Activated CD4-positive, CD25-positive, alpha-beta regulatory T cell treated with anti-CD3 and anti-CD28 coated beads, Interleukin-2, amount 50 U/mL, for 72 hours (primary cell): ENCODE measurements at places on chromosomes 7 and 10.

GRCh38 chr7:117715784-117716445, 157.3 kb downstream of the CTTNBP2 start:
- no peak for DNase-seq

DNA sequence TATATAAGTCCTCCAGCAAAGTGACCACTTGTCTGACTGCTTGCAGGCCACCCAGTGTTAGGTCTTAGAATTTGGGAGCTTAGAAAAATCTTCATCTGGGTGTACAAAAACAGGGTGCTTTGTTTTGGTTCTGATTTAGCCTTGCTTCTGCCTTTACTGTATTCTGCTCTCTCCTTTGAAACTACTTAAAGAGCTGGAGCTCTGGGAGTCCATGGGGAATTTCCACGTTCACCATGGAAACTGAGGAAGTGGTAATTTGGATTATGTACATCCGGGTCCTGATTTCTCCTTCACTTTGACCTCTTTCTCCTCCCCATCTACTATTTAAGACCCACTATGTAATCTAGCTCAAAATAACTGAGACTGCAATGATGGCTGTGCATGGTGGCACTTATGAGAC, 103.0 kb downstream of the JAZF1 start:
- no peak for DNase-seq

DNA sequence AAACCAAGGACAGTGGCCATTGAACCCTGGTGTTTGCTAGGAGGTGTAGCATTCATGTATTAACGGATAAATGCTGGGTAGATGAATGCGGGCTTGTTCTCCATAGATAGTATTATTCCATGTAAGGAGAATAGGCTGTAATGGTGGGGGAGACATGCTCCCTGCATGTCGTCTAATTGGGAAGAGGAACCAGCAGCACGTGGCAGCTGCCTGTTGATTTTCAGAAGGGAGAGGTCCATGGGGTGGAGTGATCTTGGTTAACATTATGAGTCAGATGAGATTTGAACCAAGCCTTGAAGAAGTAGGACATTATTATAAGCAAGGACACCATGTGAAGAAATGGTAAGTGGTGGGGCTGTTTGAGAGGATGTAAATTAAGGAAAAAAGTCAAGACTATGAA, 112.5 kb downstream of the WNT2 start:
- no peak for DNase-seq

DNA sequence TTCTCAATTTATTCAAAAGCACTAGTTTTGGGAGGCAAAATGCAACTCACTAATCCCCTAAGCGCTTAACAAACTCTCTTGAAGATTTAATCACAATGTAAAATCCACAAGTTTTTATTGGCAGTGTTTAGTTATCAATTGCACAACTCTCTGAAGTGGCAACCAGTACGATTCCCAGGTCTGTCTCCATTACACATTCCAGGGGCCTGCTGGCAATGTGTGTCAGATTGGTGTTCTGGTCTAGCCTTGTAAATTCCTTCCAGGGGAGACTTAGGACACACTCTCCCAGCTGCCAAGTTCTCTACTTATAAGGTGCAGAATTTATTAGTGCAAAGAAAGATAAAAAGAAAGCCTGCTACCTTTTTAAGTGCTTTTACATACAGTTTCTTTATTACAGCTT, 164.7 kb upstream of the HPS1 start:
- no peak for DNase-seq

DNA sequence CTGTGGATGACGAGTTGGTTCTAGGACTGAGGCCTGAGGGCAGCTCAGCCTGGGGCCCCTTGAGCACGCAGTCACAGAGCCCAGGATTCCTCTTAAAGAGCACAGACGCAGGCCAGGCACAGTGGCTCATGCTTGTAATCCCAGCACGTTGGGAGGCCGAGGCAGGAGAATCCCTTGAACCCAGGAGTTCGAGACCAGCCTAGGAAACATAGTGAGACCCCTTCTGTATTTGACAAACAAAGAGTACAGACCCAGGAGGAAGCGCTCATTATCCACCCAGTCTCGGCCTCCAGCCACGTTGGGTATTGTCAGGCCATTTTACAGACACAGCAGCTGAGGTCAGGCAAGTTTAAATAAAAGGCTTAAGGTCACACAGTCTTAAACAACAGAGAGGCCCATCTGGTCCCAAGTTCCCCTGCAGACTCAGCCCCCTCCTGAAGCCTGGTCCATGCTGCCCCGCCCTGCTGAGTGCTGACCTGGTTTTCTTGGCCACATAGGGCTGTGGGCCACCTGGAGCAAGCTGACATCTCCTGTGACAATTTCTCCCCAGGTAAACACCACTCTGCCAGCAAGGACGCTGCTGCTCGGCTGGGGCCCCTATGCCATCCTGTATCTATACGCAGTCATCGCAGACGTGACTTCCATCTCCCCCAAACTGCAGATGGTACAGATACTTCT, 12.6 kb downstream of the RGR start:
- no peak for DNase-seq
